ENCODE measurements at places on chromosomes 5 and 9. TPM values are rescaled to one million over a fixed set of nuclear protein-coding genes. Genes with fewer than 3 reads are reported as not detected.

DNA sequence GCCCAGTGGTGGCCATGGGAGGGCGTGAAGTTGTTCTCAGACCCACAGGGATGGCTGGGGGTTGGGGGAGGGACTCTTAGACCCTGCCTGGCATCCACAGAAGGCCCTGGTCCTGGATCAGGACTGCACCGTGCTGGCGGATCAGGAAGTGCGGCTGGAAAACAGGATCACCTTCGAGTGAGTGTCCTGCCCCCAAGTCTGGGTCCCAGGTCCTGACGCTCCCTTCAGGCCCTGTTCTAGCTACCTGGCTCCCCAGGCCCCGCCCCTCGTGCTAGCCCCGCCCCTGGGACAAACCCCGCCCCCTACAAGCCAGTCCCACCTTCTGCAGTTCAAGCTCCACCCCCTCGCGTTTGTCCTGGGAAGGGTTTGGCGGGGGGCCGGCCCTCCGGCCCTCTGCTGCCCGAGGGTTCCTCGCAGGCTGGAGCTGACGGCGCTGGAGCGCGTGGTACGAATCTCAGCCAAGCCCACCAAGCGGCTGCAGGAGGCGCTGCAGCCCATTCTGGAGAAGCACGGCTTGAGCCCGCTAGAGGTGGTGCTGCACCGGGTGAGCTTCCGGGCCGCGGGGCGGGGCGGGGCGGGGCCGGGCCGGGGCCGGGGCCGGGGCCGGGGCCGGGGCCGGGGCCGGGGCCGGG, 12.9 kb downstream of the RGS14 start:
- DNase-seq = peak; percentile 89

- DNase-seq = no peak
Measured at GRCh38 chr5:79853676-79854418, 137.2 kb downstream of the MTX3 start.

The FCN1 gene
- not detected for total RNA-seq

The PPP3R2 gene
- total RNA-seq = not detected

- DNase-seq = no peak
Measured at GRCh38 chr9:131874447-131874846, 134.6 kb upstream of the RAPGEF1 start.

DNA sequence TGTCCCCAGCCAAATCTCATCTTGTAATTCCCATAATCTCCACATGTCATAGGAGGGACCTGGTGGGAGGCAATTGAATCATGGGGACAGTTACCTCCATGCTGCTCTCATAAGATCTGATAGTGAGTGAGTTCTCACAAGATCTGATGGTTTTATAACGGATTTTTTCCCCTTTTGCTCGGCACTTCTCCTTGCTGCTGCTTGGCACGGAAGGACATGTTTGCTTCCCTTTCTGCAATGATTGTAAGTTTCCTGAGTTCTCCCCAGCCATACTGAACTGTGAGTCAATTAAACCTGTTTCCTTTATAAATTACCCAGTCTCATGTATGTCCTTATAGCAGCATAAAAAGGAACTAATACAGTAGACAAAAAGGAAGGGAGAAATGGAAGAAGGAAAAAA, 76.7 kb upstream of the CCNG1 start:
- no peak for DNase-seq

The PCDHB2 gene
- 1.8 TPM for total RNA-seq

The SUSD3 gene
- 1.3 TPM for total RNA-seq

DNA sequence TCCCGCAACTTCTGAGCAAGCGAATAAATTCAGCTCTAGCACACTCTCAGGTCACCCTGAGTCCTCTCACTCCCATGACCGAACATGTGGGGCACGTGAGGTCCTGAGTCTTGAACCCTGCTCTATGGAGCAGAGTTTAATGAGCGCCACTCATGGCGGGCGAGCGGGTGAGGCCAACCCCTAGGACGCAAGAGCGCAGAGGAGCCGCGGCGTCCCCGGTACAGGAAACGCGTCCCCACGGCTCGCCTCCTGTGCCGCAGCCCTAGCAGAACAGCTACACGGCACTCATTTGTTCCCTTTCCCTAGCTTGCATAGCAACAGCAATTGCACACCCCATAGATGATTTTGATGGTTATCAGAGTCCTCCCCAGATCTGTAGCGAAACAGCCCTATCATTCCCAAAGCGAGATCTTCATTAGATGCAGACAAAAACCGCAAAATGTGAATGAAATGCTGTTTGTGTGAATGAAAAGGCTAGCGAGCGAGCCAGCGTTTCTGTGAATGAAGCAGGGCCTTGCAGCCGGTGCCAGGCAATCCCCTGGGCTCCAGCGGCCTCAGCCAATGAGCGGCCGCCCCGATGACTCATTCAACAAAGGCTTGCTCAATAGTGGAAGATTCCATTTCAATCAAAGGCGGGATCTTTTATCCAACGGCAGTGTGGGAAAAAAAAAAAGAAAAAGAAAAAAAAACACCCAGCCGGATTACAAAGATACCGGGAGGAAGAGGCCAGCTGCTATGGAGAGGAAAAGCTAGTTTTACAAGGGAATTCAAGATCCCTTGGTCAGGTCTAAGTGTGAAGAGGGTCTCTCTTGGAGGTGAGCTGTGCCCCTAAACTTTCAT, 1.5 kb upstream of the SHC3 start:
- DNase-seq = peak; percentile 82

DNA sequence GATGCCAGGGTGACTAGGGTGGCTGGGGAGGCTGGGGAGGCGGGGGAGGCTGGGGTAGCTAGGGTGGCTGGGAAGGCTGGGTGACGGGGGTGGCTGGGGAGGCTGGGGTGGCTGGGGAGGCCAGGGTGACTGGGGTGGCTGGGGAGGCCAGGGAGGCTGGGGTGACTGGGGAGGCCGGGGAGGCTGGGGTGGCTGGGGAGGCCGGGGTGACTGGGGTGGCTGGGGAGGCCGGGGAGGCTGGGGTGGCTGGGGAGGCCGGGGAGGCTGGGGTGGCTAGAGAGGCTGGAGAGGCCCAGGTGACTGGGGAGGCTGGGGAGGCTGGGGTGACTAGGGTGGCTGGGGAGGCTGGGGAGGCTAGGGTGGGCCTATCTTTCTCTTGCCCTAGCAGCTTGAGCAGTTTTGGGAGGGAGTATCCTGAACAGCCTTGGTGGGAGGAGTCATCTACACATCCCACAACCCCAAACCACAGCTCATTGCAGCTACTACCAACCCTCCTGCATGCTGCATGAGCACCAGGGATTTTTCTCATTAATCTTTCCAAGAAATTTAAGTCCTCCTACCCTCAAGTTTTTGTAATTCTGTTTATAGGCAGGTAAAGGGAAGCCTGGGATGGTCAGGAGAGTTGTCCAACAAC, 203.2 kb upstream of the IRX1 start:
- no peak for DNase-seq

The OTP gene
- not detected for total RNA-seq

The STPG3 gene
- total RNA-seq = not detected

GRCh38 chr5:34610546-34610945, 45.6 kb upstream of the RAI14 start:
- peak; percentile 74 for DNase-seq

The LCN15 gene
- 0.05 TPM for total RNA-seq

DNA sequence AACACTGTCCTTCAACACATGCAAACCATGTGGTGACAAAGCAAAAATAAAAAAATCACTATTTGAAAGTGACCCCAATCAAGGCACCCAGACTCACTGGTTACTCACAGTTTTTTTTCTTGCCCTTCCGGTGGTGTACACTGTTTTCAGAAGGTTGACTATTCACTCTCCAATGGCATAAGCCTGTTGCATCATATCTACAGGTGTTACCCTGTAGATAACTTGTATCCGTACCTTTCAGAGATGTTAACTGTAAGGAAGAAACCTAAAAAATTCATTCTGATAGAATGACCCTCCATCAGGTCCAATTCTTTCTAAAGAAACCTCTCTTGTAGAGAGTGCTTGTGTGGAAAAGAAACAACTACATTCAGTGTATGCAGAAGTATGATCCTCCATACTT, 193.6 kb upstream of the RASA1 start:
- no peak for DNase-seq

- no peak for DNase-seq
Measured at GRCh38 chr9:79946712-79947111, 374.9 kb downstream of the TLE4 start.

DNA sequence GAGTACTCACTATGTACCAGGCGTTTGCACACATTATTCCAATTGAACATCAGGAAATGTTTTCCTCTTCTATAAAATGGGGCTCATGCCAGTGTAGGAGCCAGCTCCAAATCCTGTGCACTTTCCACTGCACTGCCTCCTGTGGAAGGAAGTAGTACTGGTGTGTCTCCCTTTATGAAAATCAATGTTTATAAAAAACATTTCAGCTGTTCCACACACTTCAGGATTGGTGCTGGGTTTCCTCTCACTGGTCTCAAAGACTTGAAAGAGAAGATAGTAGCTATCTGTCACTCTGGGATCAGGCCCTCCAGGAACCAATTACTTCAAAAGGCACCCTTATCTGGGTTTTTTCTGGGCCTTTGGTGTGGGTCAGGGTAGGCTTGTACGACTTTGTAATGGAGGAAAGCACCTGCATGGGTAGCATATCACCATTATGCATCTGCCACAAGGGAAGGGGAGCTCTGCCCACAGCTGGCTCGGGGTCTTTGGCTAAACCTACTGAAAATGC, 32.5 kb downstream of the RAB14 start:
- DNase-seq = peak; percentile 60

GRCh38 chr9:78986446-78986845, 585.3 kb upstream of the TLE4 start:
- no peak for DNase-seq

DNA sequence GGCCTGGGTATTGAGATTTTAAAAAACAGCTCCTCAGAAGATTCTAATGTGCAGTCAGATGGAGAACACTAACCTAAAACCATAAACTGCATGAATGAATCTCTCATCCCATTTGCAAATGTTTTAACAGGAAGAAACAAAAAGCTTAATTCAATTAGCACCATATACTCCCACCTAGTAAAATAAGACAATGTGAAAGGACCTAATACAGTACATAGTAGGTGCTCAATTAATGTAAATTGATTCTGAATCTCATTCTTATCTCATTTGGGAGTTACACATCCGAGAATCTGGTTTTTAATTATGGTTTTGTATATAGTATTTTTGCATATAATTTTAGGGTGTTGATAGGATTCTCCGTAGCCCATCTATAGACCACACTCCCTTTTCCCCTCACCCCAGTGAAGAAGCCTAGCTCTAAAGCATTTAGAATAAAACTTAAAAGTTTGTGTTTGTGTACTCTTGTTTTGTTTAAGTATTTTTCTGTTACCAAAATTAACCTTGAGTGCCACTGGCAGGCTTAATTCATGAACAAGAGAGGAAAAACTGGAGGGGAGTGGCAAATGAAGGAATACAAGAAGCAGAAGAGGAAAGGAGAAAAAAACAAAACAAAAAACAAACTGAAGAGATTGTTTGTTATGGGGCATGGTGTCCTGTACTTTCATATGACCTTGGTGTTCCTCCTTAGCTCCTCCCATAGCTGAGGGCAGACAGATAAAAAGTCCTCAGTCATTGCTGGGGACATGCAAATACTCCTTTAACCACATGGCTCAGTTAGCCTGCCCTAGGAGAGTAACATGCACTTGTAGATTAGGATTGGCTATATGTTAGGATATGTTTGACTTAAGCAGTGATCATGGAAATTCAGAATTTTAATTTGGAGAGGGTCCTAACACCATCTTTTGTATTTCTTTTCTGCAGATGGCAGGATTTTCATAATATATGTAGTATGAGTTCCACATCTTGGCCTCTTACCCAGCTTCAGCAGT, 1.2 kb downstream of the RNF14 start:
- peak; percentile 89 for DNase-seq
